ENCODE measurements at places on chromosomes 4 and X.

- no peak for DNase-seq
Observed at GRCh38 chr4:121712783-121713182, 16.0 kb upstream of the ANXA5 start.

DNA sequence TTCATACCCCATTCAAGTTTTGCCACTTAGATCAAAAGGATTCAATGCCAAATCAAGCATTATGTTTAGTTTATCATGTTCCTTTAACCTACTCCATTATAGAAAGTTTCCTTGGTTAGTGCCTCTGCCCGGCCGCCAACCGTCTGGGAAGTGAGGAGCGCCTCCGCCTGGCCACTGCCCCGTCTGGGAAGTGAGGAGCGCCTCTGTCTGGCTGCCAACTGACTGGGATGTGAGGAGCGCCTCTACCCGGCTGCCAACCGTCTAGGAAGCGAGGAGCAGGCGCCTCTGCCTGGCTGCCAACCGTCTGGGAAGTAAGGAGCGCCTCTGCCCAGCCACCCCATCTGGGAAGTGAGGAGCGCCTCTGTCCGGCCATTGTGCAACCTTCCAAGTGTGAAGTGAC, 36.3 kb upstream of the PDGFRA start:
- no peak for DNase-seq

GRCh38 chrX:112738347-112739033, 58.8 kb upstream of the LHFPL1 start:
- no peak for DNase-seq

DNA sequence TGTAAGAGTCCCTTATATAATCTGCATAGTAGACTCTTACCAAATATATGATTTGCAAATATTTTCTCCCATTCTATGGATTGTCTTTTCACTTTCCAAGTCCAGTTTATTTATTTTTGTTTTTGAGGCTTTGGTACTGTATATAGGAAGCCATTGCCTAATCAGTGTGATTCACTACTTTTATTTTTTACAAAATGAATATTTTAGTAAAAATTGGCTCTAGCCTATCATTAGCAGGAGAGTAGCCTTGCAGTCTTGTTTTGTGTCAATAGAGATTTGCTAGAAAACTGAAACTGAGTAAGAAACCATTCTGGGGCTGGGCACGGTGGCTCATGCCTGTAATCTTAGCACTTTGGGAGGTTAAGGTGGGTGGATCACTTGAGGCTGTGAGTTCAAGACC, 199.9 kb upstream of the MAB21L2 start:
- DNase-seq: no peak

DNA sequence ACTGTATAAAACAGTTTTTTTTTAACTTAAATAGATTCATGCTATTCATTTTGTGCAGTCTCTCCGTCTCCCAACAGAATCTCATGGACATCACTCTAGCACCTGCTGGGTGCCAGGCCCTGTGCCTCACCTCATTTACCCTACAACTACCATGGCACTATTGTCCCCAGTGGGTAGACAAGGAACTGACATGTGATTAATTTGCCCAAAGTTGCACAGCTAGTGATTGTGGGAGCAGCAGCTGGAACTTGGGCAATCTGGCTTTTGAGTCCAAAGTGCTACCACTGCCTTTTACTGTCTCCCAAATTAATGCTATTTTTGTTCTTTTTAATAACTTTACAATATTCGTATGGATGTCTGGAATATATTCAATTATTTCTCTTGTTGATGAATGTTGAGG, 11.2 kb upstream of the PGRMC2 start:
- no peak for DNase-seq

DNA sequence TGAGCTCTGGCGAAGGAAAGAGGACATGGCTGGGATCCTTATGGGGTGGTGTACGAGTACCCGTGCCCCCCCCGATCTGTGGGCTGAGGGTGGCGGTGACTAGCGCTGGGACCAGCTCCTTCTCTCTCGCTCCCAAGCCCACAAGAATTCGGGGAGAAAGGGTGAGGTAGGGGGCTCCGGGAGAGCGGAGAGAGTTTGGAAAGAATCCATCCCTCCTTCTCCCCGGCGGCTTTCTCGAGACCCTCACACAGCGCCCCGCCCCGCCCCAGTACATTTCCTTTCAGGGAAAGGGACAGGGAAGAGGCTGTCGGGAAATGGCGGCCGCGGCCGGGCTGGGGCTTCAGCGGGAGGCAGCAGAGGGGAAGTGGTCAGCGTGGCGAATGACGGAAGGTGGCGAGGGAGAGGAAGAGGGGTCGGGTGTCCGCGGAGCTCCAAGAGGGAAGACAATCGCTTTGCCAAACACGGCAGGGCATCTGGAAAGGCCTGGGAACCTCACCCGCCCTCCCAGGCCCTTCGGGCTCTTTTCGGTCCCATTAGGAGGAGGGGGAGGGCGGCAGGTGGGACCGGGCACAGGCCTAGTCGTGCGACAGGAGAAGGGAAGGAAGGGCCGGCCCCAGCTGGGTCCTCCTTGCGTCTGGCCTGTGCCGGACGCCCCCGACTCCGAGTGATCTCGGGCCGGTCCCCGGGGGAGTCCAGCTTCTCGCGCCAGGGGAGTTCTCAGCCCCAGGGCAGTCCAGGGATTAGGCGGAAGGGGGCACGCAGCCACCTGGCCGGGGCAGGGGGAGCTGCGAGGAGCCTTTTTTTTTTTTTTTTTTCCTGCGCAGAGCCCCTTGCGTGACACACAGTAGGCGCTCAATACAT, 10.2 kb downstream of the HNRNPH2 start:
- peak; percentile 17 for DNase-seq

DNA sequence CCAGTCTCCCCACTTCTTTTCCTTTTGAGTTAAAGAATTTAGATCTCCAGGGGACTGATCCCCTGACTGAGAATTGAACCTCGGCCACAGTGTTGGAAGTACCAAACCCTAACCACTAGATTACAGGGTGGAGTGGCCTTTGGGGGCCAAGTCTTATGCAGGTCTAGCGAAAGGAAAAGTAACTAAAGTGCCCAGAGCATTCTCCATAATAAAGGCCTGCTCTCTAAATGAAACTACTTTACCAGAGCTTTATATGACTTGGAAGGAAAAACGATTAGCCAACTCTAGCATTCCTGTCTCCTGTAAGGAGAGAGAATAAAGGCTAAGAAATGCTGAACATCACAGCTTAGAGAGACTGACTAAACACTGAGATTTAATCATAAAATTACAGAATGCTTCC, 788.0 kb downstream of the C4orf33 start:
- DNase-seq: no peak

Measured in central memory CD4-positive, alpha-beta T cell (primary cell).